ENCODE measurements at places on chromosomes 6 and 20.

GRCh38 chr6:136303516-136303915 lies 13.9 kb upstream of the BCLAF1 start:
- DNase-seq, result no peak

GRCh38 chr20:54350415-54350814 lies 125.0 kb upstream of the DOK5 start:
- DNase-seq, result no peak

DNA sequence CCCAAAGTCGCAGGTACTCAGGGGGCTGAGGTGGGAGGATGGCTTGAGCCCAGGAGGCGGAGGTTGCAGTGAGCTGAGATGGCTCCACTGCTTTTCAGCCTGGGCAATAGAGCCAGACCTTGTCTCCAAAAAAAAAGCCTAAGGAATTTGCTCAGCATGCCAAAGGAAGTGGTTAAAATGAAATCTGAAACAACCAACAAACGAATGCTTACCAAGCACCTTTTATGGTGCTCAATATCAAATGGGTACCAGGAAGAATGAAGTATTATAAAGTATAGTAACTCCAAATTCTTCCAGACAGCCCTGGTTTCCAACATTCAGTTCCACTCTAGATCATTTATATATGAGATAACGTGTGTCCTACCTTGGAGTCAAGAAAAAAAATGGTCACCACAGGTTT lies 14.0 kb downstream of the GMDS start:
- no peak for DNase-seq

GRCh38 chr20:45752746-45753145 lies 30.6 kb downstream of the SPINT4 start:
- no peak for DNase-seq

DNA sequence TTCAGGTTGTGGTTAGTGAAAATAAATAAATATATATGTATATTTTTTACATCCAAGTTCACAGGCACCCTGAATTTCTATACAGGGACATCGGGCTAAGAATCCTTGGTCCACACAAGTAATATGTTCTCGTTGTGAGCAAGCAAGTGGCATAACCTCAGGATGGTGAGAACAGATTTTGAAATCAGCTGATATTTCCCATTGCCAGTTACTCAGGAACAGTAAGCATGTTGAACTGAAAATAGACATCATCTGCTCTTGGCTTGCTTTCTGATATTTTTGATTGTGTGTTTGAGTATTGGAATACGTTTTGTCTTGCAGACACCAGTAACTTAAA lies 87.7 kb downstream of the TRMT6 start:
- DNase-seq, result no peak

GRCh38 chr6:159086033-159086618 lies 41.3 kb upstream of the TAGAP start:
- no peak for DNase-seq

GRCh38 chr20:20216941-20217340 lies 151.0 kb upstream of the INSM1 start:
- DNase-seq, result no peak

DNA sequence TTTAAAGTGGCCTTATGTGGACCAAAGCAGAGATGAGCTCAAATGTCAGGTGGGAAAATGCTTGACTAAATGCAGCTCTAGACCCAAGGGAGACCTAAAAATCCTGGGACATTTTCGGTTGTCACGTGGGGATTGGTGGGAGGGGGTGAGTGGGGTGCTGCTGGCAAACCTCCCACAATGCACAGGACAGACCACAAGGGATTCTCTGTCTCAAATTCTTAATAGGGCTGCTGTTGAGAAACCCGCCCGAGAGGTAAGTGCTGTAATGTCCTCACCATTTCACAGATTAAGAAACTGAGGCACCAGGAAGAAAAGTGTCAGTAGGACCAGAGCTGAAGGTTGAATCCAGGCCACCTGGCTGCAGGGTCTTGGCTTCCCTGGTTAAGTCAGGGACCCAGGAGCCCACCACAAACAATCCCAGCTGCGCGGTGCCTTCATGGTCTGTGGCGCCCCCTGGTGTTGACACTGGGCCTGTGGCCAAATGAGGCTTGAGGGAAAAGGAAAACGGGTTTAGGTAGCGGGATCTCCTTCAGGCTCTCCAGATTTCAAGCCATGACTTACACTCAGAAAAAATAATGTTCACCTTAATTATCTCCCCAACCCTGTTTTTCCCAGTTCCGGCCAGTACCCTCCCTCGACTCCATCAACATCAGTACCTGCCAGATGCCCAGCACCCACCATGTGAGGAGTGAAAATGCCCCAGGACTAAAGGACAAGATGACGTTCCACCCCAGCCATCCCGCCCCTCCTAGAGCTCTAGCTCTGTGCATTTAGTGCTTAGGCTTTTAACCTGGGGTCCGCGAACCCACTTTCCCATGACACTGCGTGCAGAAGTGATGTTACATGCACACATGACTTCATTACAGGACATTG lies 7.2 kb downstream of the HLA-G start:
- peak; percentile 50 for DNase-seq

- no peak for DNase-seq
These were observed 135.2 kb upstream of the PREP start for GRCh38 chr6:105537981-105538578.

DNA sequence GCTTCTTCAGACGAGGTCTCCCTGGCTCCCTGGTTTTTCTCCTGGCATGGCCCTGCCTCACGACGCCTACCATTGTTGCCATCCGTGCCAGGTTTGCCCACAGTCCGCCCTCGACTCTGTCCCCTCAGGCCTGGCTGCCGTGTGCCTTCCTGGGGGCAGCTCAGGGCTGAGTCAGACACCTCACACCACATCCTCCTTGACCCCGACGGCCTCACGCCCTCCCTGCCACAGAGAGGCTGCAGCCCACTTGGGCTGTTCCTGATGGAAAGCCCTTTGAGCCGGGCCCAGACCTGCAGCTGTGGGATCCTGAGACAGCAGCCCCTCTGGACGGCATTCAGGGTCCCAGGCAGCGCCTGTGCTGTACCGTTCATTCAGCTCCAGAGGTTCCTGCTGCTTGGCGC lies 108.3 kb downstream of the PSMB1 start:
- no peak for DNase-seq

DNA sequence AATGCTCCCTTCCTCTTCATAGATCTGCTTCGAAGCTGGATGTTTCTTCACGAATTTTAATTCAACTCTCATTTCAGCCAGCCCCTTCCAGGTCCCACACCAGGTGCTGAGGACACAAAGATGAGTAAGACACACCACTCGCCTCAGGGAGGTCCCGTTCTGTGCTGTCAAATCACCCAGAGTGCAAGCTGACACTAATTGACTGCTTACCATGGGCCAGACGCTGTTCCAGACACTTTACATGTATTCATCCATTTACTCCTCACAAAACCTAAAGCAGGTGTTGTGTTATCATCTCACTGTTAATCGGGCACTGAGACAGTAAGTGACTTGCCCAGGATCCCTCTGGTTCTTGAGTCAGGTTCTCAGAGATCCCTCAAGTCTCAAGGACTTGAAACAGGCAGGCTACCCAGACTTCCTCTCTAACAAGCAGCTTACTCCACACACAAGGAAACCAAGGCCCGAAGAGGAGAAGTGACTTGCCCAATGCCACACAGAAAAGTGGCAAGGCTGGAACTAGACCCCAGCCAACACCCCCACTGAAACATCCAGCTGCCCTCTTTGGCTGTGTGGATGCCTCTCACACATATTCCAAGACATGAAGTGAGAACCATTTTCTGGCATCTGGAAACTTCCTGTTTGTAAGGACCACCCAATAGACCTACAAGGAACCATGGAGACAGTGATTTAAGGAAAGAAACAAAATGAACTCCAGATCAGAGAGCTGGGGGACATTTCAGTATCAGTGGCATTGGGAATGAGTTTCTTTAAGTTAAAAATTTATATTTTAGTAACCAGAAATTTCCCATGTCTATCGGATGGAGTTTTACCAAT lies 174.5 kb downstream of the CDC5L start:
- DNase-seq, result no peak

DNA sequence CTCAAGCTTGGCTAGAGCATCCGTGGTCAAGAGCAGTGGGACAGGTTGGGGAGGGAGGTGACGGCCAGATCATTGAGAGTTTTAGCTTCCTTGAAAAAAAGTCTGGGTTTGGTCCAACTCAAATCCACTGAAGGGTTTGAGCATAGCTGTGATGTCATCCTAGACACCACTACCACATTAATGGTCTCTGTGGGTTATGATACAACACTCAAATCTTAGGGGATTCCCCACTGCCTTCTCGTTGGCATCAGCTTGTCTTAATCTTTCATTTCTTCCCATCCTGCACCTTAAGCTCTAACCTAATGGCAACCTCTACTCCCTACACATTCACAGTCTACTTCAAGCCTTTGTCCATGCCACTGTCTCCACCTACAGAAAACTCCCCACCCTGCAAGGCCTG lies 77.3 kb downstream of the BMP6 start:
- DNase-seq, result no peak

DNA sequence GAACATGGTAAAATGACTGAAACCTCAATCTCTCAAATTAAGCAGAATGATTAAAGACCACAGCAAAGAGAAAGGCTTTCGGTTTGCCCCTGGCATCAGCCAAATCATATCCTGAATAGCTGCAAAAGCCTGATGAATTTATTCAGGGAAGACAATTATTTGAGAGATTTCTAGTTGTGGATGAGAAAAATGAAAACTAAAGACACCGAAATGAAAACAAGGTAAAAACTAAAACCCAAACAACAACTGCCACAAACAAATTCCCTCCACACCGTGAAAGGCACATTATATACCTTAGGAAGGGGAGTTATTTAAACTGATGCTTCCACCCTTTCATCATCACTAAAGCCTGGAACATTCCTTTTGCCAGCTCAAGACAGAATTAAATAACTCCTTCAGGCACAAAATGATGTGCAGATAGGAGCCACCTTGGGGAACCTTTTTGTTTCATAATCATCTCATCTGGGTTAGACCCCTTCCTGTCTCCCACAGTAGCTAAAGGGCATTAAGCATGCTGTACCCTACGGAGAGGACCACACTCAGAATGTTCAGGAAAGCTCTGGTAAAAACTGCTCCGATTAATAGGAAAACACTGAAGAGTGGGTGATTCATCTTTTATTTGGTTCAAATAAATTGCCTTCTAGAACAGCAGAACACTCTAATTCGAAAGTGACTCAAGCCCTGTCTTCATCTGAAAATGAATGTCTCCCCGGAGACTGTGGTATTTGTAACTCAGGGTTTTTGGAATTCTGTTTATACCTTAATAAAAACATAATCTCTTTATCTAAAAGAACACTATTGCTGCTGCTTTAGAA lies 9.1 kb upstream of the ANKRD60 start:
- DNase-seq, result no peak

DNA sequence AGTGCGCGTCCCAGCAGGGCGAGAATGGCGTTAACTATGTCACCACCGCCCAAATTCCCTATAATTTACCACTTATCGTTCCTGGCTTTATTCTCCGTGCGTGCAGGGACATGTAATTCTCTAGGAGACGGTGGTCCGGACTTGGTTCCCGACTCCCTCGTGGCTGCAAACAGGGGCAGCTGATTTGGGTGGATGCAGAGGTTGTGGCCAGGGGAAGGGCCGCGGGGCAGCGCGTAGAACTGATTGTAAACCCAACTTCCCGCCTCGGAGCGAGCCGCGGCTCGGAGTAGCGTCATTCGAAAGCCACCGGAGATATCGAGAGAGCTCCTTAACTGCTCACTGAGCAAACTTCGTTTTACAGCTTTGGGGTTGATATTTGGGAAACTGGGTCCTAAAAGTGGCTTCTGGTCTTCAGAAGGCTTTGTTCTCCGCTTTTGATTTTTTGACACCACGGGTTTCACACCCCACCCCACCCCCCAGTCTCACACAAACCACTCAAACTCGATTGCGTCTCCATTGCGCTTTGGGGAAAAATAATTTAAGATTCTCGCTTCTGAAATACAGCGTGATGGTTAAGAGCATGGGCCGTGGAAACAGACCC lies 17.5 kb upstream of the ZSCAN9 start:
- DNase-seq, result no peak

DNA sequence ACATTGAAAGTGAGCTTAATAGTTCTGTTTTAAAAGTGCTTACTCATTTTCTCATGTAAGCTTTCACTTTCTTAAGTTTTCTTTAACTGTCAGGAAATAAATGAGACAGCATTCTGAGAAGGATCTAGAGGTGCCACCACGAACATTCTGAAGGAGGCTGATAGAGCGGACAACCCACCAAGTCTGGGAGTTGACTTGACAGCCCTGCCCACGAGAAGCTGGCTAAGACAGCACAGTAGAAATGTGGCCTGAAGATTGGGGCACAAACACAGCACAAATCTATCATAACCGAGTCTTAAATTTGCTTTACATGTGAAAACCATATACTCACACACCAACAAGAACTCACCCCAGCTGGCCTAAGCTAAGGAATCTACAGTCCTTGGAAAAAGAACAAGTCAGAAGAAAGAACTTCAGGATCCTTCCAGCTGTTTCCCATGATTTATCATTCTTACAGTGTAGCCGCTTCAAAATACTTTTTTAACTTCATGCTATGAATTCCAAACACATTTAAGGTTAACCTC lies 144.2 kb upstream of the TNFAIP3 start:
- no peak for DNase-seq

DNA sequence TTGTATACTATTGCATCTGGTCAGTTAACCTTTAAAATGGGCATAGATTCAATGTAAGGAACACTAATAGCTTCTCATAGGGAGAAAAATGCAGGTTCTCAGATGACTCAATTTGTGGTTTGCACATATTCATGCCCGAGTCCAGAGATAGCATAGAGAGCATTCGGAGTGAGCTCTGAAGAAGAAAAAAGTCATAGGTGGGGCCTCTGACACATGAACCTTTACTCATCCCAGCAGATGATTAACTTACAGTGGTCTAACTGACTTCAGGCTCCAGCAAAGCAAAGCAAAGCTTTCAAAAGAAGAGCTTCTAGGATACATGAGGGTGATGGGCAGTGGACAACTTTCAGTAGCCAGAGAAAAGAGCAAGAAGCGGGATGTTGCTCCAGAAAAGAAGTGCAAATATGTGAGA lies 55.3 kb upstream of the BTN3A2 start:
- DNase-seq, result no peak

GRCh38 chr6:28600245-28600644 lies 74.6 kb downstream of the GPX5 start:
- no peak for DNase-seq

DNA sequence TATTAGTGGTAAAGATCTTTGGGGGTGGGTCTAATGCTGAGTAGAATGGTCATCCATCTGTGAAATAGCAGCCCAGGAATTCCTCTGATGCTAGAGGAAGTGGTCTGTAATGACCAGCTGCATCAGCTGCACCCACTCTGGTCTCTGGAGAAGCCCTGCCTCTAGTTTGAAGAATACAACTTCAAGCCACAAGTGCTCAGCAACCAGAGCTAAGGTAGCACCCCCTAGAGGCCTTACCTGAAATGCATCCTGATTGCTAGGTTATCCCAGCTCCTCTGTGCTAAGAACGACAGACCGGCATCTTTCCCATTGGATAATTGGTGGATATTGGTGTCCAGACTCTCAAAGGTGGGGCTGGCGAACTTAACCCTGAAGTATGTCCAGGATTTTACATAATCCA lies 58.2 kb downstream of the DNAH8 start:
- no peak for DNase-seq

GRCh38 chr20:10906834-10907233 lies 233.0 kb upstream of the JAG1 start:
- DNase-seq, result no peak

- DNase-seq, result no peak
These were observed 140.4 kb upstream of the CENPW start for GRCh38 chr6:126199466-126199865.
